ENCODE measurements at places on chromosomes 5 and 9. TPM values are rescaled to one million over a fixed set of nuclear protein-coding genes. Genes with fewer than 3 reads are reported as not detected.

DNA sequence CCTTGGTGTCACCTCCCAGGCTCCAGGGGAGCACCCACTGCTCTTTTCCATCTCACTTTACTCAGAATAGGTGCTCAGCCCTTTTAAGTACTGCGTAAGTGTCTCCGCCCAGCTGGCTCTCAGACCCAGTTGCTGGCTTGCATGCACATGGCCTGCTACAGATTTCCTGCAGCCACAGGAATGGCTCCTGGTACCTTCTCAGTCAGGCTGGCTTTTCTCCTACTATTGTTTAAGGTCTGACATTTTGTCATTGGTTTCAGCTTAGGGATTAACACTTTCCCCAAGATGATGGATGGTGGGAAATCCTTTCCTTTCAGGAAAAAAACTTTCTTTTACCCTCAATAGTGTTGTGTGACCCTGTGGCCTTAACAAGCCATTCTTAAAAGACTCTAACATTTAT lies 1652.3 kb upstream of the WWC1 start:
- DNase-seq = no peak

GRCh38 chr5:67985686-67986387 lies 229.7 kb upstream of the PIK3R1 start:
- DNase-seq = no peak

GRCh38 chr5:140223567-140223966 lies 48.6 kb downstream of the CYSTM1 start:
- DNase-seq = no peak

- DNase-seq = no peak
Measured at GRCh38 chr5:98656125-98656795, 117.2 kb upstream of the RGMB start.

Gene SREK1
- total RNA-seq = 33.7 TPM

DNA sequence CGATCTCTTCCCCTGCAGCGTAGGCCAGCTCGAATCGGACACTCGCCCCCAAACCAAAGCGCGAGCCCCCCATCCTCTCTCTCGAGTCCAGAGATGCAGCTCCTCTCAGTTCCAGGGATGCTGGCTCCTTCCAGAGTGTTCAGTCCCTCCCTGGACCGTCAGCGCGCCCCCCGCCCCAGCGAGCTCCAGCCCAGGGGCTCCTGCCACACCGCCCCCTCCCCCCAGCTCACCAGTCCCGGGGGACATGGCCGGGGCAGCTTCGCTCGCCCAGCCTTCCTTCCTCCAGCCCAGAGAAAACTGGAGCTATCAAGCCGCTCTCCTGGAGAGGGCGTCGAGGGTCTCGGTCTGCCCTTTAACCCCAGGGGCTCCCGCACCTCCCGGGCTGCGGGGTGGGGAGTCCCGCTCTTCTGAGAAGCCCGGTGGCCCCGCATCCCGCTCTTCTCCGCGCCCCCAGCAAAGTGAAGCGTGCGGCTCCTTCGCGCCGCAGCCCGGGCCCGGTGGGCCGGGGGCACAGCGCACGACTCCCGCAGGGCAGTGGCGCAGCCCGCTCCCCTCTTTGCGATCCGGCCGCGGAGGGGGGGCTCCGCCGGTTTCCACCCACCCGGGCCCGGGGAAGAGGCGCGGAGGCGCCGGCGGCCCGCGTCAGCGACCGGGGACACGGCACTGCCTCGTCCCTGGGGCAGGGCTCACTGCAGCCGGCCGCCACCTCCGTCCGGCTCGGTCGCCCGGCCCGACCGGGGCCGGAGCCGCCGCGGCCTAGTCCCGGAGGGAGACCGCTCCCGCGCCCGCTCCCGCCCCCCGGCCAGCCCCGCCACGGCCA lies 587 bp downstream of the MIER3 start:
- DNase-seq = peak; percentile 44

DNA sequence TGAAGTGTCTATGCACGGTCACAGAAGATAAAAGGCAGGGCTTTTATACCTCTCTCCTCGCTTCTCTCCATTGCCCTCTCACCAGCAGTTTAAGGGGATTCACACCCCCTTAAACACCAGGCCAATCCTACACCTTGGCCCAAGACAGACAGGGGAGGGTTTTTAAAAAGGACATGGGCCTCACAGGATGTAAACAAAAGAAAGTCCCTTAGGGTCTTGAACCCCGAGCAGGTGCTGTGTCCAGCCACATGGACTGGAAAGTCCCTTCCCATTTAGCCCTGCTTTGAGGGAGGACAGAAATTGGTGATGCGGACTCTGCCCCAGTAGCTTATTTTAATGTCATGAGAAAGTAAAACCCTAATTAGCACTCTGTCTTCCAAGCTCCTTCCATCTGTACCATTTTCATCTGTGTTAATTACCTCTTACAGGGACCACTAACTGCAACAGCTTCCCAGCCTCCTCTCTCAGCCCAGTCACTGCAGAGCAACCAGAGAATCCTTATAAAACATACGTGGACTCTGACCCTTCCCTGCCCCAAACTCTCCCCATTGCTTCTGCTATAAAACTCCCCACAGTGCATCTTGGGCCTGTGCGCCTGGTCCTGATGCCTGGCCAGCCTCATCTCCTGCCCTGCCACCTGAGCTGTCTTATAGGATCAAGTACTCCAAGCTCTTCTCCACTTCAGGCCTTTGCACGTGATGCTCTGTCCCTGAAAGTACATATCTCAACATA lies 16.7 kb downstream of the WHRN start:
- DNase-seq = no peak

DNA sequence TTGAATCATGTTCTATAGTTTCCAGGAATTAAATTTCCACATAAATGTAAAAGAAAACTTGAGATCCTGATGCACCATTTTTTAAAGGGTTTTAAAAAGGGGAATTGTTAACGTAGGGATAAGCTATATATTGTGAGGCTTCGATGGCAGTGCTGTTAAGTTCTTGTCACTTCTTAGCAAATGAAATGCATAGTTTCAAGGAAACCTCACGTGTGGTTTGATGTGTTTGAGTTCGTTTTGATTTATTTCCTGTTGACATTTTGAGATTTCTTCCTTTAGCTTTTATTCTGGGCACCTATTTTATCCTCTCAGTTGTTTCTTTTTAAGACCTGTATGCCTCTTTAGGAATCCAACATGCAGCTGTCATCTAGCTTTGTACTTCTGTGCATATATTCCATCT lies 301.0 kb downstream of the DOCK8 start:
- no peak for DNase-seq

- DNase-seq = peak; percentile 18
Measured at GRCh38 chr9:92763721-92764380, 782 bp downstream of the BICD2 start.

DNA sequence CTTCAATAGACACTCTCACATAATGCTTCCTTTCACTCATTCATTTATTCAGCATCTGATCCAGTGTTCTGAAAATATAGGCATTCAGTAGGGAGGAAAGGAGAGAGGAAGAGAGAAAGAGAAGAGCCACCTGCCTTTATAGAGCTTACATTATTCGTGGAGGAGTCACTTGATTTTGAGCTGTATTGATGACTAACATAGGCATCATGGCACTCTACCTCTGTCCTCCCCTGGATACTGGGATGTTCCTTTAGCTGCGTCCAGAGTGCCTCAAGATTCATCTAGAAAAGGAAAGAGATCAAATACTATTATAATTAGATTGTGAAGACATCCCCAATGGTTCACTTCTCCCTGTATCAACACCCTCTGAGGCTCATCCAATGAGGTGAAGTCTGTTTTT lies 345.1 kb downstream of the SPATA31D1 start:
- no peak for DNase-seq

DNA sequence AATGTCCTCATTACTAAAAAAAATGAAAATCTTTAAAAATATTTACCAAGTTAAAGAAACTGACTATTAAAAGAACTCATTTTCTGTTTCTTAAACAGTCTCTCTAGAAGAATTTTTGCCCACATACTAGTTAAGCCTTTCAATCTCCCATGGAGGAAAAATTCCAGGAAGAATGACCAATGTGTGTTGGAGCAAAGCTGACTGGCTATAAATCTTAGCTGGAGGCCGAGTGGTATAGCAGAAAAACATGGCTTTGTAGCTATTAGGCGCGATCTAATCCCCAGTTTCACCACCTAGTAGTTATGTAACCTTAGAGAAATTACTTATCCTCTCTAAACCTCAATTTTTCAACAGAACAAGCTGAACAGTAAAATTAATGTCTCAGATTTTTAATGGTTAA lies 135.5 kb upstream of the PRLR start:
- no peak for DNase-seq

GRCh38 chr5:125660231-125660895 lies 762.8 kb upstream of the GRAMD2B start:
- DNase-seq = no peak

DNA sequence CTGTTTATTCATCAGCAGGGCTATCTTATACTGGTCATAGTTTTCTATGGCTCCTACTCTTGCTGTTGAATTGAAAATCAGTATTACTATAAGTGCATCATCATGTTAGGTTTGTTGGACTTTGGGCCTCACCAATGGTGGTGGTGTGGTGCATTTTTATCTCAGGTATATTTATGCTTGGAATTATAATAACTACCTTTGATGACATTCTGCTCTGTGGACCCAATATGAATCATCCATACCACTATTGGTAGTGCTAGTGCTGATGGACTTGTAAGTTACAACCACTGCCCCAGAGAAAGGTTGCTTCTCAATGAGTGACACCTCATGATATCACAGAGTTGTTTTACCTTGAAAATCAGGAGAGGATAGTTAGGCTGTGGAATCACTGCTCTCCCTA lies 28.0 kb downstream of the IL9 start:
- DNase-seq = no peak

DNA sequence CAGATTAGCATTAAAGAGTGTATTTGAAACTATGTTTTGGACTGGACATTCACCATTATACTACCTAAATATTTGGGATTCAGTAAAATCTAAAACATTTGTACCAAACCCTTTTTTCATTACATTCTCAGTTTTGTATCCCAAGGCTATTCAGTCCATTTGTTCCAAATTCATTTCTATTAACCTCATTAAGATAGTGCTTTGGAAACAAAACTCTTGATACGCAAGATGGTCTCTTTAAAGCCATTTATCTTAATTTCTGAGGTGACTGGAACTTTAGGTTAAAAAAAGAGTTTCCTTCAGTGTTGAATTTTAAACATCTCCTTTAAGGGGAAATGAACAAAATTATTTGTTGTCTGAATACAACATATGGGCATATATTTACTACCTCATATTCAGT lies 702.5 kb upstream of the GRAMD2B start:
- no peak for DNase-seq

Gene GABBR2
- not detected for total RNA-seq

GRCh38 chr9:69955536-69956355 lies 87.9 kb upstream of the MAMDC2 start:
- DNase-seq = no peak

- DNase-seq = no peak
Measured at GRCh38 chr5:22238047-22238446, 615.1 kb downstream of the CDH12 start.

Gene ZNF883
- total RNA-seq = not detected

Gene CNTRL
- total RNA-seq = 17.2 TPM

GRCh38 chr5:34001241-34001841 lies 6.5 kb downstream of the AMACR start:
- DNase-seq = no peak

Gene PCDHGA7
- 0.91 TPM for total RNA-seq

DNA sequence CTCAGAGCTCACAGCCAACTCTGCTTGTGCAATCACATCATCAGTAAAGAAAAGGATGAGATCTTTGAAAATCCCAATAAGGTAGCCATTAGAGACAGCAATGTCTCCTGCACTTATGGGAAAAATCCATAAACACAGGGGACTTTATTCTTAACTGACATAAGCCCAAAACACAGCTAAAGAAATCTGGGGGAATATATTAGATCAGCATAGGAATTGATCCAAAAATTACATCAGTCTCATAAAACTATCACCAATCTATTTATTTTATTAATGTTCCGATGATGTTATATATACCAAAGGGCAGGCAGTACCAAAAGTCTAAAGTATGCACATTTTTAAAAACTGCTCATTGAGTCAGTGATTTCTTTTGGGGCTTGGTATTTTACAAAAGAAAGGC lies 6.9 kb downstream of the MRPS27 start:
- no peak for DNase-seq

Gene STPG3
- total RNA-seq = not detected

DNA sequence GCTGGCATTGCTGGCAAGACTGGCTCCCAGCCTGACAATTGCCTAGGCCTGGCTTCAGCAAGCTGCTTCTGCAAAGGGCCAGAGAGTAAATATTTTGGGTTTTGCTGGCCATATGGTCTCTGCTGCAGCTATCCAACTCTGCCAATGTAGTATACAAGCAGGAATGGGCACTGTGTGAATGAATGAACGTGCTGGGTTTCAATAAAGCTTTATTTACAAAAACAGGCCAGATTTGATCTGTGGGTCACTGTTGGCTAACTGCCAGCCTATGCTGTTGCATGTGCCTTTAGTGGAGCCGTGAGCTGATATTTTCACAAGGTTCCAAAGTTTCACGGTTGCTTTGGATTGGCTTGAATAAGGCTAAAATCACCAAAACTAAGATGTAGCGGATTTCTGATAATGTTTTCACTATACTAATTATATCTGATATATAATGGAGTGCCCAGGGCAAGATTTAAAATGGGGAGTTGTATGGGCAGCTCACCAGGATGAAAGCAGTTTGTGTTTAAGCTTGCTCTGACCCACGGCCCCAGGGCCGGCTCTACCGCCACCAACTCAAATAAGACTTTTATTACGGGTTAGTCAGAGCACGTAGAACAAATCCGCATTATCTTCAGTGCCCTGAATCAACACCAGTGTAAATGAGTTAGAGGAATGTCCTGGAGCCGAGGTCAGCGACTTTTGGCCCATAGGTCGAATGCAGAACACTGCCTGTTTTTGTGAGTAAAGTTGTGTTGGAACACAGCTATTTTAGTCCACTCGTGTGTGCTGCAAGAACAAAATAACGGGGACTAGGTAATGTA lies 98.6 kb upstream of the DAP start:
- DNase-seq = no peak

Gene TRIM14
- 6.5 TPM for total RNA-seq

DNA sequence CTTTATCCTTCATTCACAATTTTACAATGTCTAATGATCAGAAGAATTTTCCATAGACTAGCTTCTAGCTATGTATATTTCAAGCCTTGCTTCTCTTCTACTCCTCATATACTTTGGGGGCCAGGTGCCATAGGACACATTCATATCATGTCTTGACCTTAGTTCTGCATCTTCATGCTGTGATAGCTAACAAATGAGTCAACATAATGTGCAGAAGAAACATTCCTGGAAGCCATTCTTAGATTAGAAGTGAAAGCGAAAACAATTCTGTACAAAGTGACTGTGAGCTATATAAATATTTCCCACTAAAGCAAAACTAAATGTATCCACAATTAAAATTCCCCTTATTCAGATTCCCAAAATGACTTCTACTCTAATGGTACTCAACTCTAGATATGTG lies 320.2 kb upstream of the NREP start:
- DNase-seq = peak; percentile 21

Gene CYLC2
- total RNA-seq = not detected

Gene SMIM3
- 9.7 TPM for total RNA-seq

Gene BNC2
- total RNA-seq = 1.6 TPM

Measured in SJSA1 (cell line).